Osteoblast (primary cell): ENCODE measurements at places on chromosomes 3 and 15. TPM values are rescaled to one million over a fixed set of nuclear protein-coding genes. Genes with fewer than 3 reads are reported as not detected.
A peak's percentile ranks its signal among the peaks of the same experiment; 100 is the strongest.

- peak; percentile 91 for DNase-seq
Observed at GRCh38 chr15:87752250-87752951, 504.1 kb downstream of the NTRK3 start.

The SYNM gene
- 4.0 and 4.4 TPM in 2 replicates for total RNA-seq

The HIGD2B gene
- under 0.01 TPM in 1 of 2 replicates, not detected in the other for total RNA-seq

The TLR9 gene
- total RNA-seq = not detected in 2 replicates

DNA sequence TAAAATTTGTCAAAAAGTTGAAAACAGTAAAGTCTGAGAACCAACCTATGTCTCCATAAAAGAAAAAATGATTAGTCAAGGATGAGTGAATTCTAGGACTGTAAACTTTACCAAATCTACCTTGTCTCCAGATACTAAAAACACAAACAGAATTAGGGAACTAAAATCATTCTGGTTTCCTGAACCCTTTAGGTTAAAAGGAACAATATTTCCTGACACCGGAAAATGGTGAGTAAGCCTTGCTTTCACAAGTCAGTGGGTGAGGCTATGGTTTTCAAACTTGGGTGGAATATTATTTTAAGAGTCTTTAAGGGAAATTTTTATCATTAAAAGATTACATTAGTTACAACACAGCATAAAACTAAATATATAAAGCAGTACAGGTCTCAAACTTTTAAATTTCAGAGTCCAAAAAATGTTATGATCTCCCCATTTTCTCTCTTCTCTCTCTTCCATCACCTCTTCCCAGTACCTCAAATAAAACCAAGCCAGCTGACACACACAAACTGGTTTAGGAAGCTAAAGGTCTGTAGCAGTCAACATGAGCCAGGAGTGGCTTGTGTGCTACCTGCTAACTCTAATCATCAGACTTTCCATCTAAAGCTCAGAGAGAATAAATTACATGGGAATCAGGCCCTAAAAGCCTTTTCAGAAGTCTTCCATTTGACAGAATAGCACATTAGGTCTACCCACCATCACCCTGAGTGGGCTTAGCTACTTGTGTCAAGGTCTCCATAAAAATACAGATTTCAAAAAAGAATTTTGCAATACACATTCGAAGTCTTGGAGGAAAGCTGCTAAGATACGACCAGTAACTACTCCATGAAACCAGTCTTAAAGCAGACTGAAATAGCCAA lies 2.2 kb downstream of the SLC12A6 start:
- DNase-seq = no peak

GRCh38 chr3:181253796-181254195 lies 264.3 kb upstream of the DNAJC19 start:
- DNase-seq = no peak

- no peak for DNase-seq
Observed at GRCh38 chr3:99920481-99921376, 103.1 kb downstream of the CMSS1 start.

The OCA2 gene
- not detected in 2 replicates for total RNA-seq

The SLC27A2 gene
- total RNA-seq = not detected in 2 replicates

DNA sequence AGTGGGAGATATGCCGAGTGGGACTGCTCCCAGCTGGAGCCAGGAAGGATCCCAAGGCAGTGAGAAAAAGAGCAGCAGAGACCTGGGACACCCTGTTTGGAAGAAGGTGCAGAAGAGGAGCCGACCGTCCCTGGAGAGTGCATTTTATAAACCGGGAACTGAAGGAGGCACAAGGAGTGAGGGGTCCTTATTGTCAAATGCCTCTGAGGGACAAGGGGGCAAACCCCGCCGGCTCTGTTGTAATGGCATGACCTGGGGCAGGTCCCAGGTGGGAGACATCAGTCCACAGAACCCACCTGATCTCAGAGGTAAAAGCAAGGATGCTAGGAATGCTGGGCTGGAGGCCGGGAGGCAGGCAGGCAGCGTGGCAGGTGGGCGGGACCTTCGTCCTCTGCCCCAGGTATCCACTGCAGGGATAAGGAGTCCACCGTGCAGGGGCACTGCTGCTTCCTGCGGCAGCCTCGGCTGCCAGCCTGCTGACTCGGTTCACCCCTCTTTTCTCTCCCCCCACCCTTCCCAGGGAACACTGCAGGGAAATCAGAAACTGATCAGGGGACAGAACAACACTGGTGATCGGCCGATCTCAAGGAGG lies 26.9 kb downstream of the ADAMTS17 start:
- DNase-seq = no peak

GRCh38 chr3:198028718-198029117 lies 68.7 kb downstream of the LMLN start:
- peak; percentile 46 for DNase-seq

GRCh38 chr15:83475551-83475950 lies 28.4 kb downstream of the SH3GL3 start:
- DNase-seq = peak; percentile 84
